Central memory CD4-positive, alpha-beta T cell (primary cell): ENCODE measurements at places on chromosomes 4 and X.
A peak's percentile ranks its signal among the peaks of the same experiment; 100 is the strongest.

DNA sequence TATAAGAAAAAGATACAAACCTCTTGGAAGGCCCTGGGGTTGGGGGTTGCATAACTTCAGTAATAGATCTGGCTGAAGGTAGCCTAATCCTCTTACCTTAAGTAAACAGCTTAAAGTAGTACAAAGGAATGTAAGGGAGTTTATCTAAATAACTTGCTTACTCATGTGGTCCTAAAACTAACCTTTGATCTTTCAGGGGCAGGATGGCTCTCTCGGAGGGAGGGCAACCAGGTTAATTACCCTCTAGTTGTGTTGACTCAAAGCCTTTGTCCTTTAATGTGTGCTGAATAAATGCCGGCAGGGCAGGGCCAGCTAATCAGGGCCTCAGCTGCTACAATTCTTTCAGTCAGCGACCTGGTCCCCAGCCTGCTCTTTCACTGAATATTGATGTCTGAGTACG, 822.0 kb upstream of the SLIT2 start:
- DNase-seq, result no peak

- peak; percentile 36 for DNase-seq
Measured at GRCh38 chrX:71640002-71640401, 21.7 kb upstream of the CXCR3 start.

GRCh38 chr4:4332529-4332928, 42.5 kb downstream of the ZBTB49 start:
- DNase-seq, result no peak

DNA sequence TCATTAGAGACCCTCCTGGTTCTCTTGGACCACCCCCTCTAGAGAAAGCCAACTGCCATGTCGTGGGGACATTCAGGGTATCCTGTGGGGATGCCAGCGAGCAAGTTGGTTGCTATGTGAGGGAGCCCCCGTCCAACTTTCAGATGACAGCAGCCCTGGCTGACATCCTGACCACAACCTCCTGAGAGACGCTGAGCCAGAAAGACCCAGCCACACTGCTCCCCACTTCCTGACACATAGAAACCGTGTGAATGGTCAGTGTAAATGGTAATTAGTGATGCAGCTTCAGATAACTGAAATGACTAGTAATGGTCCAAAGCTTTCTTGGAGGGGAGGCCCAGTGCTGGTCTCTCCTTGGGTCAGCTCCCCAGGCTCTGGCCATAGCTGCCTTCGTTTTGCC, 10.8 kb downstream of the CLCN4 start:
- DNase-seq, result no peak

- no peak for DNase-seq
Measured at GRCh38 chrX:9267415-9267814, 197.4 kb upstream of the TBL1X start.

- DNase-seq, result no peak
Measured at GRCh38 chr4:179352221-179352620, 1910.0 kb upstream of the AGA start.

GRCh38 chr4:104099141-104099540, 379.4 kb upstream of the TACR3 start:
- DNase-seq, result no peak

DNA sequence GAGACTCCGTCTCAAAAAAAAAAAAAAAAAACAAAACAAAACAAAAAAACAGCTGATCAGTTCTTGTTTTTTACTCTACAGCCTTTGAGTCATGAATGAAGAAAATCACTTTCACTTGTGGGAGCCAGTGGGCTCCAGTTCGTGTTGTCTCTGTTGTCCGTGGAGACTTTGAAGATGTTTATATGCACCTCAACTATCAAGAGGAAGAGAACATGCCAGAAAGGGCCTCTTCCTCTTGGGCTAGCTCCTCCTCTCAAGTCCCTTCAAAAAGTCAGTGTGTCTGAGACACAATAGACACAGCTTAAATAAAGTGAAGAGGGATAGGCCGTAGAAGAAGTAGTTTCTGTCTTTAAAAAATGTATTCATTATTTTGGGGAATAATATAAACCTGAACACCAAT, 182.7 kb downstream of the KDR start:
- peak; percentile 82 for DNase-seq

DNA sequence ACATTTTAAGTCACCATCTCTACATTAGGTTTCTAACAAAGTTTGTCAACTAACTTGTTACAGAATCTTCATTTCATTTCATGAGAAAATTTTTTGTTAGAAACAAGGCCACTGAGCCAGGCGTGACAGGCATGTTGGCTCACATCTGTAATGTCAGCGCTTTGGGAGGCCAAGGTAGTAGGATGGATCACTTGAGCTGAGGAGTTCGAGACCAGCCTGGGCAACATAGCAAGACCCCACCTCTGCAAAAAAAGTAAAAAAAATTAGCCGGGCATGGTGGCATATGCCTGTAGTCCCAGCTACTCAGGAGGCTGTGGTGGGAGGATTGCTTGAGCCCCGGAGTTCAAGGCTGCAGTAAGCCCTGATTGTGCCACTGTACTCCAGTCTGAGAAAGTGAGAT, 32.3 kb downstream of the FAT1 start:
- no peak for DNase-seq

GRCh38 chrX:130857207-130857606, 45.8 kb downstream of the ENOX2 start:
- DNase-seq, result no peak

DNA sequence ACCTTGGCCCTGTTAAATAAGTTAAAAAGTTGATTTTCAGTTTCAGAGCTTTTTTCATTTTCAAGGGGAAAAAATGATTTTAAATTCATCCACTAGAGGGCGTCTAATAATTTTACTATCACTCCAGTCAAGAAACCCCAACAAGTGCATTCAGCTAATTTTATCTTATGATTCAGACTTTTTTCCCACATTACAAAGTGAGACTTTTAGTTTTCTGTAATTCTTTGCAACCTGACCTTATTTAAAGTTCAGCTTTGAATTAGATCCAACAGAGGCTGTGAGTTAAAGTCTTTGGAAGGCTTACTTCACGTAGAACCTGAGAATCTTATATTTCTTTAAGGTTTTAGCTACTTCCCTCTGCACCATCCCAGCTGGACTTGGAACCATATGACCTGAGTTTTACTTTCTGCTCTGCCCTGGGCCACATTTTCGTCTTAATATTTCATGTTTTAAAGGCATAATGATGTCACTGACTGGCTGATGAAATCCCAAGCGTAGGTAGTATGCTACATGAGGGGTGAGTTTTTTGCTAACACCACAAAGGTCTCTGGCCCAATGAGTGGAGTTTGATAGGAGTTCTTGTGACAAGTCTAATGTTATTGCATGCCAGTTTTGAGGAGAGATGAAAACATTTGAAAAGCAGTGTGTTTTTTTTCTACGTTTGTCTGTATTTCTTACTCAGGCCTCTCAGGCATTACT, 7.2 kb downstream of the GNRHR start:
- peak; percentile 27 for DNase-seq

- no peak for DNase-seq
Measured at GRCh38 chrX:100871594-100872560, 2.3 kb downstream of the NOX1 start.
